ENCODE measurements at places on chromosomes 13 and 19.

- no peak for DNase-seq
Measured at GRCh38 chr19:16074488-16075365, 1.6 kb upstream of the TPM4 start.

GRCh38 chr19:18110609-18111232 lies 13.1 kb downstream of the MAST3 start:
- DNase-seq, result no peak

DNA sequence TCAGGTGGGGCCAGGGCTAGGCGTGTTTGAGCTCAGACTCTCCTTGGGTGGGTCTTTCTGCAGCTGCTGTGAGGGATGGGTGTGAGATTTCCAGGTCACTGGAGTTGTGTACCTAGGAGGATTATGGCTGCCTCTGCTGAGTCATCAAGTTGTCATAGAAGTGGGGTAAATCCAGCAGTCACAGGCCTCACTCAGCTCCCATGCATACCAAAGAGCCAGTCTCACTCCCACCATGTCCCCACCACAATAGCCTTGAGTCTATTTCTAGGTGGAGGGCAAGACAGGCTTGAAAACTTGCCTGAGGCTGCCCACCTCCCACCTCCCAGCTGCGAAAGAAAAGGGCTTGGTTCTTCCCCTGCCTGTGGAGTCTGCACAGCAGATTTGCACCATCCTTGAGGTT lies 194.0 kb upstream of the PCDH17 start:
- DNase-seq, result no peak

- DNase-seq, result no peak
Measured at GRCh38 chr13:76160961-76161925, 525.1 kb downstream of the LMO7 start.
